ENCODE measurements at places on chromosomes 6 and 20. TPM values are rescaled to one million over a fixed set of nuclear protein-coding genes. Genes with fewer than 3 reads are reported as not detected.

PHF3 gene
- 55.5 TPM for total RNA-seq

CLIC5 gene
- 7.2 TPM for total RNA-seq

RAB32 gene
- 36.5 TPM for total RNA-seq

HS3ST5 gene
- total RNA-seq: not detected

SNAI1 gene
- 5.3 TPM for total RNA-seq

GPX5 gene
- not detected for total RNA-seq

DNA sequence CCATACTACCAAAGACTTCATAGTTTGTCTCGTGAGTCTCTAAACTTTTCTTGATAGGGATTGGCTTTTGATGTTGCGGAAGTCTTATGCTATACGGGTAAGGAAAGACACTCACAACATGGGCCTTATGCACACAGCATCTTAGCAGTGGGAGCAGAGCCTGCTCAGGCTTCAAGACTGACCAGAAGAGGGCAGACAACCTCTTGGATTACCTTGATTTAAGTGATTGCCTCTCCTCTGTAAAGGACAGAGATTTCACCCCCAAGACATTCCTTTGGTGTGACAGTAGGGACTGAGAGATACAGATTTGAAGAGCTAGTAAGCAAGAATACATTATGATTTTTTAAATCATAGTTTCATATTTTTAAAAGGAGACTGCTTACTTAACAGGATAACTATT is 71.0 kb upstream of the SAMD3 start:
- no peak overlapping the region for H3K4me3 ChIP-seq
- no peak for DNase-seq
- H3K27ac ChIP-seq: no peak overlapping the region

- H3K4me3 ChIP-seq: peak overlapping the region; percentile 31
- no peaks in the 10 kb centered on the region for H3K27me3 ChIP-seq
- H3K27ac ChIP-seq: peak overlapping the region; percentile 47
- no peaks in the 10 kb centered on the region for H3K36me3 ChIP-seq
These were observed 102.3 kb upstream of the FOXP4 start for GRCh38 chr6:41443616-41444525.

DNA sequence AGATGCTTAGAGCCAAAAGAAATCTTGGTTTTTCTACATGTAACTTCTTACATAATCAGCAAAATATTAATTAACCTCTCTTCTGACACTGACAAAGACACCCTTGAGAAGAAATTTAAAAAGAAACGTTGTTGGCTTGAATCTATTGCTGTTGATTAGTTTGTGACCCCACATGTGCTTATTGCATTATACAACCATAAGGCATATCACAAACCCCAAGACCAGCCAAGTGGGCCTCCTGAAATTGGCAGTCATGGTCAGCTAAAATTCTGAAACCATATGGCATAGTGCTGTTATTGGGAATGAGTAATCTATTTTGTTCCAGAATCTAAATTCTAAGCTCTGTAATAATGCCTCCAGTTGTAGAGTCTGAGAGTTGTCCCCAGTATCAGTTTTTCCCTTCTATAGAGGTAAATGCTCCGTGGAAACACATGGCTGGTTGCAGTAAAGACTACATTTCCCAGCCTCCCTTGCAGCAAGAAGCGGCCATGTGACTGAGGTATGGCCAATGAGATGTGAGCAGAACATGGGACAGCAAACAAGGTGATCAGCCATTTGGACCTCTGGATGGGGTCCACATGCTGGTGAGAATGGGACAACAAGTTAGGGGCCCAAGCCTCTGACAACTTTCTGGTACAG is 42.3 kb upstream of the PTPN1 start:
- no peak overlapping the region for H3K27ac ChIP-seq
- peaks cover 16% of the 10 kb centered on the region for H3K4me1 ChIP-seq
- no peak overlapping the region for H3K4me3 ChIP-seq
- no peaks in the 10 kb centered on the region for H3K27me3 ChIP-seq
- H3K36me3 ChIP-seq: no peaks in the 10 kb centered on the region

DNA sequence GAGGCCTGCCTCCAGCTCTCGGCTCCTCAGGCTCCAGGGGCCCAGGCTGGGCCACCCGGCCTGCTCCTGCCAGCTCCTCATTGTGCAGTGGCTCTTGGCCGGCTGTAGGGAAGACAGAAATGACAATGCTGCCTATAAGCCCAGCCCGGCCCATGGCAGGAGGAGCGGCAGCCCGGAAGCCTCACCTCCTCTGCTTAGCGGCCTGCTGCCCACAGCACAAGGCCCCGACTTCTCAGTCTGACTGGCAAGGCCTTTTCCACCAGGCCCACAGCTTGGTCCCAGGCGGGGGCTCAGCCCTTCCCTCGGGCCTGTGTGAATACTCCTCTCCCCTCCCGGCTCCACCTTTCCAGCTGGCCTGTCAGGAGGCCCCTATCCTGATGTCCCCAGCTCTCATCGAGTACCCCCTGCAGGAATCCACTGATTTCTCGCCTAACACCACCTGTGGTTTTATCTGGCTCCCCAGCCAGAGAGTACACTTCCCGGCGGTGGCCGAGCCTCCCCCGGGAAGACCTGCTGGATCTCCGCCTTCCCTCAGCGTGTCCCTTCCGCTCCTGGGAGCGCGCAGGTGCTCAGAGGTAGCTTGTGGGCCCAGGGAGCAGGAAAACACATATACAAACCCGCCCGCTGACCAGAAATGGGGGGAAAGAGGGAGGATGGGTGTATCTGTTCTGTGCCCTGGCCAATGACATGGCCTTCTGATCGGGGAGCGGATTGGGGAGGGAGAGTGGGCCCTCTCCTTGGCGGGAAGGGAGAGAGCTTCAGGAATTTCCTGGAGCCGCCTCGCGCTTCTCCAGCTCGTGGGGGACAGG is 963 bp downstream of the DDRGK1 start:
- DNase-seq: no peak
- peaks cover 13% of the 10 kb centered on the region for H3K4me1 ChIP-seq
- peak overlapping the region; percentile 89 for H3K27ac ChIP-seq
- peak overlapping the region; percentile 71 for H3K4me3 ChIP-seq

DNA sequence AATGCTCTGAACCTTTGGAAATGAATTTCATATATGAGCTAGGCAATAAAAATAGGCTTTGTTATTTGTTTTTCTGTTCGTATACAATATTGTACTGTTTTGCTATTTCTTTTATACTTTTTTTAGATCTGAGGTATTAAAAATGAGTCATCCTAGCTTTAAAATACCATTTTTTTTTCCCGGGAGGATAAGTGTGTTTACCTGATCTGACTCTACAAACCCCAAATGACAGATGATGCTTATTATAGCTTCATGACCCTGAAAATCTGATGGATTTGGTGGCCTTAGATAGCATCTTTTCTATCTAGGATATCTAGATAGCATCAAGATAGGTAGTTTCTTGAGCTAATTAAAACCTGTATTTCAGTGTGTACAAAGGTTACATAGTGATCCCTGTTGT is 206.4 kb downstream of the DTNBP1 start:
- H3K4me3 ChIP-seq: no peak overlapping the region
- H3K36me3 ChIP-seq: peaks cover 10% of the 10 kb centered on the region
- peaks cover 35% of the 10 kb centered on the region for H3K4me1 ChIP-seq
- no peaks in the 10 kb centered on the region for H3K27me3 ChIP-seq
- DNase-seq: no peak

- H3K4me1 ChIP-seq: no peaks in the 10 kb centered on the region
- H3K27me3 ChIP-seq: no peaks in the 10 kb centered on the region
- no peak overlapping the region for H3K4me3 ChIP-seq
- H3K27ac ChIP-seq: no peak overlapping the region
- H3K36me3 ChIP-seq: no peaks in the 10 kb centered on the region
These were observed 203.5 kb upstream of the TSHZ2 start for GRCh38 chr20:52768694-52769093.

DNA sequence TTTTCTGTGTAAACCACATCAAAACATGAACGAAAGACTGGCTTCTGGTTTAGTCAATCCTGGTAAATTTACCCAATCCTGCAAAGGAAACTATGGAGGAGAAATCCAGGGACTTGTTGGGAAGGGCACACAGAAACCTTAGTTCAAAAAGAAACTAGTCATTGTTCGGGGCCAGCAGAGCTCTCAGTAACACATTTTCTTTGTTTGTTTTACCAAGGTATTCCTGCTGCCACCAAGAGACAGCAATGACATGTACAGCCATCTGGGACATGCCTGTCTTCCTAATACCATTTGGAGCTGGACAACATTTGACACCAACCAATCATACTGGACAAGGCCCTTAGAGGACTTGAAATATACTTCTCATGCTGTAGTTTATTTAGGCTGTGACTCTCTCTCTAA is 8.3 kb downstream of the OARD1 start:
- H3K4me3 ChIP-seq: no peak overlapping the region
- peaks cover 31% of the 10 kb centered on the region for H3K4me1 ChIP-seq
- H3K27ac ChIP-seq: no peak overlapping the region
- DNase-seq: no peak

DNA sequence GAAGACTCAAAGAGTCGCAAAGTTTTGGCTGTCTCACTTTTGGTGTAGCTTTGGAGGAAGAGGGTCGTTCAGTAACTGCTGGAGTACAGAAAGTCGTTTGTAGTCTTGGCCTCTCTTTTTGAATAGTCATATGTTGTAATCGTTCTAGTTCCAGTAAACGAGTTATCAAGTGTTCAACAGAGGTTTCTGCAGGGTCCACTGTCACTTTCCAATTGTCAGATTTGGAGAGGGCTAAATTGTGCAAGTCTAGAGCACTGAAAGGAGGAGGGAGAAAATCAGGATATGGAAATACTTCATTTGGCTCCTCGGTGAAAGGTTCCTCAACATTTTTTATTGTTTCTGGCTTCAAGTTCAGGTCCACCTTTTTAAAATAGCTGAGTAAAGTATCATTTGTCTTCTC is 9.7 kb downstream of the FAM217A start:
- H3K4me3 ChIP-seq: no peak overlapping the region
- H3K4me1 ChIP-seq: no peaks in the 10 kb centered on the region
- no peak for DNase-seq
- H3K36me3 ChIP-seq: peaks cover 15% of the 10 kb centered on the region
- no peaks in the 10 kb centered on the region for H3K27me3 ChIP-seq

GRCh38 chr6:25903467-25904099 is 26.9 kb downstream of the SLC17A2 start:
- no peaks in the 10 kb centered on the region for H3K36me3 ChIP-seq
- H3K4me3 ChIP-seq: no peak overlapping the region
- no peak overlapping the region for H3K27ac ChIP-seq
- no peaks in the 10 kb centered on the region for H3K4me1 ChIP-seq
- no peak for DNase-seq

GRCh38 chr6:3913077-3913957 is 64.1 kb downstream of the FAM50B start:
- no peaks in the 10 kb centered on the region for H3K36me3 ChIP-seq
- H3K27me3 ChIP-seq: no peaks in the 10 kb centered on the region
- H3K4me3 ChIP-seq: no peak overlapping the region
- peak overlapping the region; percentile 82 for H3K27ac ChIP-seq

- no peak for DNase-seq
- no peak overlapping the region for H3K27ac ChIP-seq
- H3K4me1 ChIP-seq: peaks cover 30% of the 10 kb centered on the region
- H3K27me3 ChIP-seq: no peaks in the 10 kb centered on the region
- no peaks in the 10 kb centered on the region for H3K36me3 ChIP-seq
These were observed 46.5 kb upstream of the IFNGR1 start for GRCh38 chr6:137265561-137266308.

- no peak overlapping the region for H3K27ac ChIP-seq
- no peaks in the 10 kb centered on the region for H3K4me1 ChIP-seq
- H3K4me3 ChIP-seq: no peak overlapping the region
- H3K27me3 ChIP-seq: no peaks in the 10 kb centered on the region
- H3K36me3 ChIP-seq: no peaks in the 10 kb centered on the region
- DNase-seq: no peak
These were observed 56.5 kb upstream of the HDGFL1 start for GRCh38 chr6:22512686-22513427.

- H3K36me3 ChIP-seq: no peaks in the 10 kb centered on the region
- no peak for DNase-seq
- peaks cover 27% of the 10 kb centered on the region for H3K4me1 ChIP-seq
- H3K4me3 ChIP-seq: no peak overlapping the region
- no peaks in the 10 kb centered on the region for H3K27me3 ChIP-seq
These were observed 838.4 kb downstream of the DHX35 start for GRCh38 chr20:39800548-39800947.

Measured in esophagus muscularis mucosa (tissue), 4 donors.